ENCODE measurements at places on chromosomes 4 and X. TPM values are rescaled to one million over a fixed set of nuclear protein-coding genes. Genes with fewer than 3 reads are reported as not detected.

Gene SOWAHB
- not detected for total RNA-seq

Gene DOK7
- total RNA-seq, result 46.7 TPM

GRCh38 chrX:77917294-77917933 lies 6.9 kb downstream of the ATP7A start:
- no peak for DNase-seq

DNA sequence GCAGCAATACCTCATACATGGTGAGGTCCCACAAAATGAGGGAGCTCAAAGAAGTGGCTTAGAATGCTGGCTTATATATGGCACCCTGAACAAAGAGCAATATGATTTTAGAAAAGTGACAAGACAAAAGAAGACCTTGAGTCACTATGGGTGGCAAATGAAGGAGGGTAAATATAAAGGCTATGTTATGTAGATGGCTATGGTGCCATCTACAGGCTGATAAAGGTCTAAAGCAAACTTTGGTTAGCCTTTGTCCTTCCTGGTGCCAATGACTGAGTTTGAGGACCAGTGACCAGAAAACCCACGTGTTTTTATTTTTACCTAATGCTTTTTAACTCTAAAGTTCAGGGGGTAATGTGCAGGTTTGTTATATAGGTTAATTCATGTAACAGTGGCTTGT lies 151.8 kb downstream of the CCNG2 start:
- no peak for DNase-seq

DNA sequence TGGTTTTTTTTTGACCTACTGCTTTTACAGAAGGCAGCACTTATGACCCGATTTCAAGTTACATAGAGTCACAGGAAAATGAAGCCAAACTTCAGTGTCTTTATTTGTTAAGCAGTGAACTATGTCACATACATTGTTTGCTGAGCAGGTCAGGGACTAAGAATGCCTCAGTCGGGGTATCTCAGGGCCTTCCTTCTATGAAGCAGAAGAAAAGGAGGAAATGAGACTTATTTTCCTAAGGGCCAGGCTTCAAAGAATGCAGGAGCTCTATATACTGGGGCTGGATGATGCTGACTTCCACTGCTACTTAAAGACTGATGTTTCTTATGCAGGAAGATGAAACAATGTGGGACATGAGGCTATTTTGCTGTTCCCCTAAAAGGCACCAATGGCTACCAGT lies 558.4 kb upstream of the IGFBP7 start:
- no peak for DNase-seq

- DNase-seq, result no peak
These were observed 395.9 kb upstream of the INTU start for GRCh38 chr4:127236889-127237288.

DNA sequence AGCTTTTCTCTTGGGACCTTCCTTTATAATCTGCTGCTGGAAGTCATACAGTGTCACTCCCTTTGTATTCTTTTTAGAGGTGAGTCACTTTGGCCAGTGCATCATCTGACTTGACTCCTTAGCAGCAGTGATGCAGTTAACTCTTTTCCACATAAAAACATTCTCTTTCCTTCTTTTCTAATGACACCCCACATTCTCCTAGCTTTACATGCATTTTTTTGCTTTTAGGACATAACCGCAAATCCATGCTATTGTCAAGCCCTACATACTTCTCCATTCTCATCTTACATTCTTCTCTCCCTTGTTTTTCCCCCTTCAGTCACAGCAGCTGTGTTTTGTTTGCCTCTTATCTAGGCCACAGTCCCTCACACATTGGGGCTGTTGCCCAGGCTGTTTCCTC lies 55.1 kb downstream of the ZNF330 start:
- DNase-seq, result no peak

GRCh38 chr4:39933671-39934590 lies 43.8 kb downstream of the PDS5A start:
- DNase-seq, result no peak

DNA sequence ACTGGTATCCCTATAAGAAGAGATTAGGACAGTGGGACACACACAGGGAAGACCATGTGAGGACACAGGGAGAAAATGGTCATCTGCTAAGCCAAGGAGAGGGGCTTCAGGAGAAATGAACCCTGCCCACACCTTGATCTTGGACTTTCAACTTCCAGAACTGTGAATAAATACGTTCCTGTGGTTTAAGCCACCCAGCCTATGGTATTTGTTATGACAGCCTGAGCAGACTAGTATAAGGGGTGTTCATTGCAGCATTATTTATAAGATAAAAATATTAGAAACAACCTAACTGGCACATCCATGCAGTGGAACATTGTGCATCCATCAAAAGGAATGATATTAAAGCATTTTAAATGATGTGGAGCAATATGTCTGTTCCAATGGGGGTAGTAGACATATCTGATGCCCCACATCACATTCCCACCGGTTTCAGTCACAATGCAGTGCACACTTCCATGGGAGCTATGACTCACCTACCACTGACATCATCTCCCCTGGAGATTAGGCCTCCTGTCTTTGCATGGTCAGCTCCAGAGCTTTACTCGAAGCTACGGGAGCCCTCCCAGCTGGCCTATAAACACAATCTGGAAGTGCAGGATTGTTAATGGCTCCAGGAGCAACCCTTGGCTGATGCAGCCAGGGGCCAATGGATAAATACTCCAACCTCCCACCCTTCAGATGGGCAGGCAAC lies 38.9 kb upstream of the MAMLD1 start:
- no peak for DNase-seq

- no peak for DNase-seq
These were observed 59.9 kb upstream of the CHRNA9 start for GRCh38 chr4:40275065-40275730.

GRCh38 chr4:184274286-184274951 lies 56.7 kb upstream of the ENPP6 start:
- no peak for DNase-seq

GRCh38 chrX:1516596-1517104 lies 20.3 kb downstream of the P2RY8 start:
- no peak for DNase-seq

DNA sequence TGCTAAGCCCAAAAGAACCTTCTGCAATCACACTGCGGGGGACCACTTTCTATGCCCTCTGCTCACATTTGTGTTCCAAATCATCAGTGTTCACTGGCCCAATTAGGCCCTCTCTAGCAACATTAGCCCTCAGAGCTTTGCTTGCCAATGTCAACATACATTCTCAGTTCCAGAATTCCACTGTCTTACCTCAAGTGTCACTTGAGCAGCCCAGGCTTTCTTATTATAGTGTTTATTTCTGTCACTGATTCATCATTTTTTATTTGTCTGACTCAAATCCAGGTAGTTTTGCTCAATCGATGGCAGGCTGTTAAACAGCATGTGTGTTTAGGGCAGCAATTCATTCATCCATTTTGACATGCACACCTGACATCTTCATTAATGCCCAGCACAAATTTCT lies 291.2 kb downstream of the TEX13A start:
- no peak for DNase-seq

GRCh38 chr4:71333960-71334359 lies 4.9 kb upstream of the SLC4A4 start:
- DNase-seq, result no peak

GRCh38 chr4:21384609-21385008 lies 564.0 kb downstream of the KCNIP4 start:
- DNase-seq, result no peak

GRCh38 chr4:10081218-10081606 lies 35.4 kb downstream of the WDR1 start:
- no peak for DNase-seq
